ENCODE measurements at places on chromosomes 7 and 10.

DNA sequence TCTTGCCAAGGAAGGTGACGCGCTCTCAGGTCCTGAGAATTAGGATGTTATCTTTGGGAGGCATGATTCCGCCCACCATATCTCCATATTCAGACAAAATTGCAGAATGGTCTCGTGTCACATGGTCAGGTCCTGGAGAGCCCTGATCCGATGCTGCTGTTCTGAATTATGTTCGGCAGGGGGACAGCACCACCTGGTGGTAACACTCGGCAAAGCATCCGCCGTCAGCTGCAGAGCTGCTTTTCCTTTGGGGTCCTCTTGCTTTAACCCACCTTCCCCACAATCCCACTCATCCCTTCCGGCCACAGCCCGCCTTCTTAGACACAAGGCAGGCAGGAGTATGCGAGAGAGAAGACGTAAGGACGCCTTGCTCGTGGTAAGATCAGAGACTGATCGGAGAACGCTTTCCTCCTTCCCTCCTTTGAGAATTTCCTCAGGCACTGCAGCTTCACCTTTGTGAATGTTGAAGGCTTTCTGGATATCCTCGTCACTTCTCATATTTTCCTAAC lies 327.8 kb upstream of the C7orf33 start:
- DNase-seq: peak; percentile 64

DNA sequence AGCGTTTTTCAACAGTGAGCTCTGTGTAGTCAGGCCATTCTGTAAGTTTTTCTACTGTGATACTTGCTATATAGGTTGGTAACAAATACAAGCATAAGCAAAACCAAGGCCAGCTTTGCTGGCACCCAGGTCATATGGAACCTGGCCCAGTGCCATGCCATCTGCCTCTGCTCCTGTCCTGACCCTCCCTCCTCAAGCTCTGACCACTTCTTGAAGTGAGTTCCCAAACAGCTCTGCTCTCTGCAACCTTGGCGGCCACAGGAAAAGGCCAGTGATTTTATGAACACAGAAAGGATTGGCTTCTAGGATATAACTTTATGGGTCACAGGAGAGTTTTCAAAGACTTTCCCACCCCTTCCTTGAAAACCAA lies 12.8 kb downstream of the NOD1 start:
- no peak for DNase-seq

DNA sequence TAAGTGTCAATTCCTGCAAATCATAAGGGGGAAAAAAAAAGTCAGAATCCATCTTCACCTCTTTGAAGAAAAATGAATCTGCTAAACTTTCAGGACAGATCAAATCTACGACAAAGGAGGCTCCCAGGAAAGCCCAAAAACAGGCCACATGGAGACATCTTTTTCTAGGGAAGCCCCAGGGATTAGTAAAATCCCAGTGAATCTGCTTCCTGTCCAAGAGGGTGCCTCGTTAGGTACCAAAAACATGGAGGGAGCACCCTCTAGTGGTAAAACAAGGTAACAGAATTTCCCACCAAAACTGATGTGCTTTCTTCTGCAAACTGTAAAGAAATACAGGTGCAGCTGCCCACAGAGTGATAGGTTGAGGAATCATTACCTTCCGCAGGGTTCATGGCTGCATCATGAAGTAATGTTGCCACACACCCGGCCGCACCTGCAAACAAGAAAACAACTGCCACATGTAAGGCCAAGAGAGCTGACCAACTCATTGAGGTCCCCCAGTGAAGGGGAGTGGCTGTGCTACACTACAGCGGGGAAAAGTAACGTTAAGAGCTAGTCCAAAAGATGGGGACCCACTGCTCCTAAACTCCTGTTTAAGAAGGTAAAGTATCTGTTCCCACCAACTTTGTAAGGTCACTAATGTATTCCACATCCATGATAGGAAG lies 7.9 kb downstream of the SLC25A28 start:
- DNase-seq: no peak

- DNase-seq: no peak
These were observed 66.1 kb upstream of the GTF2IRD1 start for GRCh38 chr7:74387606-74388005.

- no peak for DNase-seq
These were observed 272.4 kb upstream of the LRGUK start for GRCh38 chr7:133854739-133855138.

- no peak for DNase-seq
These were observed 494.4 kb downstream of the TCERG1L start for GRCh38 chr10:130817046-130817624.

DNA sequence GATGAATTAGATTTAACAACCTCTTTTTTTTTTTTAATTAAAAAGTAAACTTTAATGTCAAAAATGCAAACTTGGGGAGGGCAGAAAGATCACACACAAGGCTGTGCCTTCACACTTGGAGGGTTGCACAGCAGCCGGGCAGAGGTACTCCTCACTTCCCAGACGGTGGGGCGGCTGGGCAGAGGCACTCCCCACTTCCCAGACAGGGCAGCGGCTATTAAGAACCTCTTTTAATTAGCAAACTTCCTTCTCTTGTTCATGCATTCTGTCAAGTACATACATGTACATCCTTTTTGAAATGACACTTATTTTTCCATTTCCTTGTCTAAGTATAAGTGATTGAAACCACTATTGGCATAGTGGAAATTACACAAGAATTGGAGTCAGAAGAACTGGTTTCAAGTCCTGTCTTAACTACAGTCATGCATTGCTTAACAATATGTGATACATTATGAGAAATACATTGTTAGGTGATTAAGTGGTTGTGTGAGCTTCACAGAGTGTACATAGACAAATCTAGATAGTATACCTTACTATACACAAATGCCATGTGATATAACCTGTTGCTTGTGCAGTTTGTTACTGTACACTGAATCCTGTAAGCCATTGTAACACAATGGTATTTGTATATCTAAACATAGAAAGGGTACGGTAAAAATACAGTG lies 26.5 kb downstream of the BTRC start:
- DNase-seq: no peak

GRCh38 chr10:45463244-45464116 lies 89.5 kb downstream of the ALOX5 start:
- no peak for DNase-seq

All from activated CD8-positive, alpha-beta memory T cell treated with anti-CD3 and anti-CD28 coated beads, Interleukin-2, amount 50 U/mL, for 4 hours (primary cell).